ENCODE measurements at places on chromosomes 6 and 20.

GRCh38 chr6:46949632-46950280, 28.0 kb upstream of the ADGRF5 start:
- no peak for DNase-seq

- DNase-seq: no peak
Measured at GRCh38 chr6:55886185-55886836, 10.9 kb upstream of the BMP5 start.

DNA sequence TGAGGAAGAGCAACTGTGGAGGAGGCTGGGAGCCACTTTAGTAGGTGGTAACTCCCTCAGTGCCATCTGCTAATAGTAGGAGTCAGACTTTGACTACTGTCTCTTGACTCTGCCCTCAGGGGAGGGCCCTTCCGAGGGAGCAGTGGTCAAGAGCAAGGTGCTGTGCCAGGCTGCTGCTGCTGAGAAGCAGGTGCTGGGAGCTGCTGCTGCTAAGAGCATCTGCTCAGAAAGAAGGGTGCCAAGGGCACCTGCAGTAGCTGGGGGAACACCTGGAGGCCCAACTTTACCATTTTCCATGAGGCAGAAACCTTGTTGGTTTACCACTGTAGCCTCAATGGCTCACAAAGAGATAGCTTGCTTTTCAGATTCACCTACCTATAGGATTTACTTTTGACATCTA, 18.5 kb downstream of the GGTLC1 start:
- no peak for DNase-seq

DNA sequence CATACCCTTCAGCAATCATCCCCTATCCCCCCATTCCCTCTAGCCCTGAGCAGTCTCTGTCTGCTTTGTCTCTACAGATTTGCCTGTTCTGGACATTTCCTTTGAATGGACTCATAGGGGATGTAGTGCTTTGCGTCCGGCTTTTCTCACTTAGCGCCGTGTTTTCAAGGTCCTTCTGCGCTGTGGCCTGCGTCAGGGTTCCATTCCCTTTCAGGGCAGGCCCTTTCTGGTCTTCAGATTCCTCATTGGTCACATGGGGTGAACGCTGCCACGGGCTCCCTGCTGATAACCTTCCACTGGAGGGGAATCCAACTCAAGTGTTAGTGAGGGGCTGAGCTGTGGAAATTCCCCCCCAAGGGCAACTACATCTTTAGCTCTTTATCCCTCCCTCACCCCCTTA, 36.4 kb upstream of the APCDD1L start:
- no peak for DNase-seq

- no peak for DNase-seq
Measured at GRCh38 chr6:6940031-6941025, 167.4 kb upstream of the RREB1 start.

GRCh38 chr6:119350952-119351372, 1.4 kb upstream of the MAN1A1 start:
- DNase-seq: no peak

- no peak for DNase-seq
Measured at GRCh38 chr6:7035837-7036249, 71.9 kb upstream of the RREB1 start.

GRCh38 chr20:9480066-9480465, 34.3 kb upstream of the LAMP5 start:
- DNase-seq: no peak

GRCh38 chr6:1143655-1144054, 168.2 kb upstream of the FOXQ1 start:
- no peak for DNase-seq

All from GM04504 (cell line).